ENCODE measurements at places on chromosomes 5 and 9.

DNA sequence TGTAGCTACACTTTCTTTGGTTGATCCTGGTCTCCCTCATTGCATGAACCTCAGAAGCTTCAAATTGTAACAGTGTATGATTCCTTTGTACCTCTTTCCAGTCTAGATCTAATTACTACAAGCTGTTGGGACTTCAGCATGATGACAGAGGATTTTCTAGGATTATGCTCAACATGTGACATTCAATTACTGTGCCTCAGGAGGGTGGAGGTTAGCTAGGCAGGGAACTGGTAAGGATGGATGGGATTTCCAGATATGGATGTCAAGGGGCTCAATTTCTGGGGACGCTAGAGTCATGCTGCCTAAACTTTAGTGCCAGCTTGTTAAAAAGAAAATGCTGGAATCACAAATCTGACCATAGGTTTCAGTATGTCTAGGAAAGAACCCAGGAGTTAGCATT is 29.2 kb upstream of the GLRA1 start:
- DNase-seq, result no peak

DNA sequence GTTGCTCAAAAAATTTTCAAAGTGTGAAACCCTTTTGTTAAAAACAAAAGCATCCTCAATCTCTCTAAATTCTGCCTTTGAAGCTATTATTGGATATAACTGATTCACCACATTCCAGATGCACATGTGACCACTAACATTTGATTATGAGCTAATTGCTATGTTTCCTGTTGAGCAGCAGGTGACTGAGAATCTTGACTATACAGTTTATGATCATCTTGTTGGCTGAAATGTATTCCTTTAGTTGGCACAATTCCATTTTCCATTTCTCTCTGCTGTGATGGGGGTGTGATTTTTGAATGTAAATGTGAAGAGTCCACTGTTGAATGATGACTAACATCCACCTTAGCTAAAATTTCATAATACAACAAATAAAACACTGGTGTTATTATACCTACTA is 10.7 kb downstream of the LYSMD3 start:
- no peak for DNase-seq

DNA sequence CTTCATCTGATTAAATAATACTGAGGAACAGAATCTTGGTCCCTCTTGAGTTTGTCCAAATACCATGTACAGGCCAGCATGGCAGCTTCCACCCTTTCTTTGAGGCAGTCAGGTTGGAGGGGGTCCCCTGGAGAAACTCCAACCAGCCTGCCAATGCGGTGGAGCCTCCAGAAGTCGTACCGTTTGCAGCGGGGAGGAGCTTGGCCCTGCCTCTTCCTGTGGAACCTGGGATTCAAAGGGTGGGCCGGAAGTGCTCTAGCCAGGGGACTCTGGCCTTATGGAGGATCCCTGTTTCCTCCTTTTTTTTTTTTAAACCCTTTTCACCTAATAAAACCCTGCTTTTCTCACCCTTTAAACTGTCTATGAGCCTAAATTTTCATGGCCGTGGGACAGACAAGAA is 216.3 kb upstream of the ZNF608 start:
- DNase-seq, result no peak

DNA sequence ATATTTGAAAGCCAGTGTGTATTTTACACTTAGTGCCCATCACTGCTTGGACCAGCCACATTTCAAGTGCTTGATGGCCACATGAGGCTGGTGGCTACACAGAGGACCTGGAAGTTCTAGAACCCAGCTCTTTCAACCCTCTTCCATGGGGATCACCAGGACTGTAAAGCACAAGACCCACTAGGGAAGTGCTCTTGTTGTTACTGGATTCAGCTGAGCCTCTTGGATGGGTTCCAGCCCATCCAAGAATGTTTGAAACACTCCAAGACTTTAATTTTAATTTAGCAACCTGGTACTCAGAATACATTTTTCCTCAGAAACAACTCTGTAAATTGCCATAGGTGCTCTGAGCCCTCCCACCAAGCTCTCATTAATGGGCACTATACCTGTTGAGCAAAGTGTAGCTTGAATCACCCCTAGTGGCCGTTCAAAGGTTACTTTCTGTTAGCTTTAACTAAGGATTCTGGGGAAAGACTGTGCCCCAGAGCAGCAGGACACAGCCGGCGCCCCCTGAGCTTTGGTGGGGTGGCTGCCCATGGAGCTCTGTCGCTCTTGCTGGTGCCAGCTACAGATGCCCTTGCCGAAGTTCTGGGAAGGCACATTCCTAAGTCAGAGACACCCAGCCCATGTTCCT is 212.4 kb downstream of the HSD17B3 start:
- DNase-seq, result no peak

DNA sequence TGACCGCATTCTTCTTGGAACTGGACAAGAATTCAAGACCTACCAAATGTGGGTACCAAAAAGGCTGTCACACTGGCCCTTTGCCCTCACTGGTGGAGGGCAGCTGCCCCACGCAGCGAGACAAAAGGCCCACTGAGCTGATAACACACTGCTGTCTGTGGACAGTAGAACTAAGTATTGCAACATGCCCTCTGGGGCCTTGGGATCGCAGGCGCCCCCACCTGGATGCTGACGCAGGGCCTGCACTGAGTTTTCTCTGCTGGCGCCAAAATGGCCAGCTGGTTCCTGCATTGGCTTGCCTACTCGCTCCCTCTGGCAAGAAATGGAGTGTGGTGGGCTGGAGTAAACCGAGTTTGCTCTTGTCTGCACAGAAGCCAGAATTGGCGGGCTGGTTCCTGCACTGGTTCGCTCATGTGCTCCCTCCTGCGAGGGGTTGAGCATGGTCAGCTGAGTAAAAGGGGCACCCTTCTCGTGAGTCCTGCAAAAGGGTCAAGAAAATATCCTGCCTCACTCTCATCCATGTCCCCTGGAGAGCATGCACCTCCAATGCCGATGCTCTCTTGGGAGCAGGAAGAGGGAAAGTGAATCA is 55.7 kb downstream of the NXNL2 start:
- no peak for DNase-seq

DNA sequence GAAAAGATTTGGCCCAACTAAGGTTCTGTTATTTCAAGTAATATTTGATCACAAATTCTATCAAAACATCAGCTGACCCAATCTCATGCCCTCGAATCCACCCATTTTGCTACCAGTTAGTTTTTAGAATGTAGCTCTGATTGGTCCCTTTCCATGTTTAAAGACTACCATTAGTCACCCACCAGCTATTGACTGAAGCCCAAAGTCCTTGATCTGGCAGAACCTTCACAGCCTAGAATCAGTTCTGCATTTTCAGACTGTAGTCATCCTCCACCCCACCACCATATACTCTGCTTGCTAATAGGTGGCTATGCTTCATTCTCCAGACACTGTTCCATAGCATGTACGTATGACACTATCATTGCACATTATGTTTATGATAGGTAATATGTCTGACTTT is 182.2 kb upstream of the TARS1 start:
- DNase-seq, result no peak

DNA sequence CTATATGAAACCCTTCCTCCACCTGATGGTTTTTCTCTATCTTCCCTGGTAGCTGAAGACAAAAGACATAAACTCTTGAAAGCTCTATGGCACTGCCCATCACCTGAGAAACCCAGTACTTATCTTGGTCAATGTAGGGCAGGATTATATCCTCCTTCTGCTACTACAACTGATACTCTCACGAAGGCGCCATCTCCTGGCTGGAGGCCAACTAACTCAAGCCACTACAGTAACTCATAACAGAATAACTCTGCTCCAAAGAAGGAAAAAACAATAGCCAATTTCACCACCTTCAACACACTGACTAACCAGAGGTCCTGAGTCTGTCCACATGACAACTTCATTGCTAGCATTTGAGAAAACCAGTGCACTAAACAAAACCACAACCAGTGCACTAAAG is 409.2 kb downstream of the CETN3 start:
- DNase-seq, result peak; percentile 19
